AG09309 (cell line): ENCODE measurements at places on chromosomes 7 and 10.
A peak's percentile ranks its signal among the peaks of the same experiment; 100 is the strongest.

GRCh38 chr7:44081266-44081748 lies 1.0 kb downstream of the POLM start:
- DNase-seq = no peak

DNA sequence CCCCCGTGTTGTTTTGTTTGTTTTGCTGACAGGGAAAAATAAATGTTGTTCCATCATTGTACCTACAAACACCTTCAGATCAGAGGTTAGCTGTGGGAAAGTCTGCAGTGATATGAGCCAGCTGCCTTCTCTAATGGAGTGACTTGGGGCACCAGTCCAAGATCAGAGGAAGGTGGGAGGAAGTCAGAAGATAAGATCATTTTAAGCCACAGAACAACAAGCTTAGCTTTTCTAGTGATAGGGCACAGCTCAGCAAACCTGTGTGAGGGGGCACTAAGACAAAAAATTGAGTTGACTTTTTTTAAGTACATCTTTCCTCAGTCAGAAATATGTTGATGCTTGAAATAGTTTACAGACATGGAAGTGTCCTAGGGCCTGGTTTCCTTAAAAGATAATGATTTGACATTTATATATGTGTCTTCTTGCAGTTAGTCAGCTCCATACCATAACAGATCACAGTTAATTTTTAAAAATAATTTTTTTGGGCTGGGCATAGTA lies 240.3 kb upstream of the KAT6B start:
- no peak for DNase-seq

GRCh38 chr7:151114151-151115090 lies 28.1 kb downstream of the AGAP3 start:
- peak; percentile 5 for DNase-seq

DNA sequence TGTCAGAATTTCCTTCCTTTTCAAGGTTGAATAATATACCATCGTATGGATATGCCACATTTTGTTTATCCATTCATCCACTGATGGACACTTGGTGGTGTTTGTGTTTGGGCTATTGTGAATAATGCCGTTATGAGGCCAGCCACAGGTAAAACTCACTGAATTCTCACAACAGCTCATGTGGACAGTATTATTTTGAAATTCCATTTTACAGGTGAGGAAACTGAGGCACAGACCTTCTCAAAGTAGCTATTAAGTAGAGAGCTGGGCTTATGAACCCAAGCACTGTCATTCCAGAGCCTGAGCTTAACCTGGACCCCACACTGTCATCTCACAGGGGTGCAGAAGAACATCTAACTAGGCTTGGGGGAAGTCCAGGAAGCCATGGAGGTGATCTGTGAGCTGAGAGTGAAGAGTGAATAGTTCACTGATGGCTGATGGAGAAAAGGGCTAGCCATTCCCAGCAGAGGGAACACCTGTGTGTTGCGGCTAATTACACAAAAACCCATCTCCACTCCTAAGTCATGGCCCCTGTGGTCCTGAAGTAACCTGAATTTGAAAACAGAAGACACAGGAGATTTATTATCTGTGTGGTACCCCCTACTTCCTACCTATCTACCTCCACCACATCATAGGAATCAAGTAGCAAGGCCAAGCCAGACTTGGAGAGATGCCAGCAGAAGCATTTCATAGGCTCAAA lies 8.7 kb downstream of the INMT start:
- DNase-seq = no peak

GRCh38 chr10:84269162-84269561 lies 24.3 kb downstream of the RGR start:
- no peak for DNase-seq

DNA sequence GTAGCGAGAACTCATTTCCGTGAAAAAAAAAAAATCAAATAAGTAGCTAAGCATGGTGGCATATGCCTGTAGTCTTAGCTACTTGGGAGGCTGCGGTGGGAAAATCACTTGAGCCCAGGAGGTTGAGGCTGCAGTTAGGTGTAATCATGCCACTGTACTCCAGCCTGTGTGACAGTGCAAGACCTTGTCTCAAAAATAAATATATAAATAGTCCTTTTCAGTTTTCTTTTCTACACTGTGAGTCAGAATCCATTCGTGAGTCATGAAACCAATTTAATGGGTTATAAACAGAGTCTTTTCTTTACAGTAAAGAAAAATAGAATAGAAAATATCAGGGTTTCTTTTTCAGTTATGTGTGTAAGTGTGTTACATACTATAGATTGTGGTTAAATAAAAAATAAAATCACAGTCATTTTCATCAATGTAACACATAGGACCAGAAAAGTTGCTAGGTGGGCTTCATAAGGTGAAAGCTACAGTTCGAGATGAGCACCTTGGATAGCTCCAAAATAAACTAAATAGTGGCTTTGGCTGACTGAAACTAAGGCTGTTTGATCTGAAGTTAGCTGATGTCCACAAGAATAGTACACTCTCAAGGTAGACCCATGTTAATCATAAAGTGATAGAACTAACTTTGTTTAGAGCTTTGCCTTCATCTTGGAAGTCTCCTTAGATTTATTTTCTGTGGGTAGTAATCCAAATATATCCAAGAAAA lies 781.1 kb downstream of the GATA3 start:
- DNase-seq = no peak

DNA sequence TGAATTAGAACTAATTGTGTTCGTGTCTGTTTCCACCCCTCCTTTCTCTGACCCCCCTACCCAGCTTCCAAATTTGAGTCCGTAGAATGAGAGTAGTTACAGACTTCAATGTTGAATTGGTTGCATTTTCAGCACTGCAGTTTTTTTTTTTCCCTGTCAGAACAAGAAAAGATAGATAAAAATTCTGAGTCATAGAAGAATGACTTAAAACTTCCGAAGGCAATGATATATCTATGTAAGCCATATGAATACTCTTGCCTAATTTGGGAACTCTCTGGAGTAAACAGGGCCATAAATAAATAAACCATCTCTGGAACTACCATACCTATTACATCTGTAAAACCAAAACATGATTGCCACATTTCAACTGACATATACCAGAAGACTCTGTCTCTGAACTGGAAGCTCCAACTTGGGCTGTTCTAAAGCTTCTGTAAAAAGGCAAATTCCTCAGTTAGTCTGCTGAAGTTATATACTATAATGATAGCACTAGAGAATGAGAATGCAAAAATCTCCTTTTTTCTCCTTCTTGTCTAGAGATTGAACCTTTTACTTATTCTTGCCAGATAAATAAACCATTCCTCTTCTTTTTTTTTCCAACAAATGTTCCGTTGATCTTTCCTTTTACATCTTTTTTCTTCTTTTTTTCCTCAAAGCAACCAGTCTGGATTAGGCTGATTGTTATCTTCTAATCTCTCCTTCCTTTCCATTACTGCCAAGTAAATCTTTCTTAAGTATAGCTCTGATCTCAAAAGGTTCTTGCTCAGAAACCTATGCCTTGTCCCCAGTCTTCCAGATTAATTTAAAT lies 23.5 kb downstream of the VCL start:
- no peak for DNase-seq

DNA sequence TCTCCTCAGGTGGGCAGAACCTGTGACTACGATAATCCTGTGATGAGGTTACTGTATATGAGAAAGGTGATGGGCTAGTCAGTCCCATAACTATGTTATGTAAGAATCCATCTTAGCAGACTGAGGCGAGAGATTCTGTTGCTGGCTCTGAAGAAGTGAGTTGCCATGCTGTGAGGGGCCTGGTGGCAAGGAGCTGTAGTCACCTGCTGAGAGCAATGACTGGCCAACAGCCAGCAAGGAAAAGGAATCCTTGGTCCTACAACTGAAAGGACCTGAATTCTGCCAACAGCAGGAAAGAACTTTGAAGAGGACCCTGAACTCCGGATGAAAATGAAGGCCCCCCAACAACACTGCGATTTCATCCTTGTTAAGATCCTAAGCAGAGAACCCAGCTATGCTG lies 31.0 kb upstream of the DNAJB12 start:
- DNase-seq = no peak

DNA sequence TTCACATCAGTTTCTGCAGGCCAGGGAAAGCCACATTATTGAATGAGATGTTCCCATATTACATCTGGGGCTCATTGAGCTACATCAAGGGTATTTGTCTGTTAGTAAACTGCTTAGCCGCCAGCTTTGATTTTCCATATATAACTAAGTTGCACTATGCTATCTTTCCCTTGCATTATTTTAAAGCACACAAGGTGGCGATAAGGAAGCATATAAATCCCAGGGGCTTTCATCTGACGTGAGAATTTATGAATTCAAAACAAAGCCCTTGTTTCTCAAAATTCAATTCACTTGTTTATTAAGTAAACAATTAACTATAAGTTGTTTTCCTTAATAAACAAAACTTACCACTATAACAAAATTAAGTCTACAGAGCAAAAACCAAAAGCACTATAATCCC lies 334.1 kb upstream of the TPK1 start:
- DNase-seq = no peak

DNA sequence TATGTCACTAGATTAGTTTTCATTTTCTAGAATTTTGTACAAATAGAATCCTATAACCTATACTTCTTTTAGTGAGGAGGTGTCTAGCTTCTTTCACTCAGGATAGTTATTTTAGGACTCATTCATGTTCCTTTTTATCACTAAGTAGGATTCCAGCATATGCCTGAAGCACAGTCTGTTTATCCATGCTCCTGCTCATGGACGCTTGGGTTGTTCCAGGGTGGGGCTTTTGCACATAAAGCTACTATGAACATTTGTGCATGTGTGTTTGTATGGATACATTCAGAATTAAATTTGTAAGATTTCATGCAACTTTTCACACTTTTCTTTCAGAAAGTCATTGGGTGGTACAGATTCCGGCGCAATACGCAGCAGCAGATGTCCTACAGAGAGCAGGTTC lies 24.6 kb downstream of the ABRAXAS2 start:
- no peak for DNase-seq

- DNase-seq = no peak
These were observed 111.3 kb downstream of the FRMD4A start for GRCh38 chr10:14219411-14219810.

- DNase-seq = no peak
These were observed 134.3 kb upstream of the VWC2 start for GRCh38 chr7:49639068-49639593.

GRCh38 chr10:97483506-97483905 lies 14.7 kb downstream of the MMS19 start:
- DNase-seq = no peak

DNA sequence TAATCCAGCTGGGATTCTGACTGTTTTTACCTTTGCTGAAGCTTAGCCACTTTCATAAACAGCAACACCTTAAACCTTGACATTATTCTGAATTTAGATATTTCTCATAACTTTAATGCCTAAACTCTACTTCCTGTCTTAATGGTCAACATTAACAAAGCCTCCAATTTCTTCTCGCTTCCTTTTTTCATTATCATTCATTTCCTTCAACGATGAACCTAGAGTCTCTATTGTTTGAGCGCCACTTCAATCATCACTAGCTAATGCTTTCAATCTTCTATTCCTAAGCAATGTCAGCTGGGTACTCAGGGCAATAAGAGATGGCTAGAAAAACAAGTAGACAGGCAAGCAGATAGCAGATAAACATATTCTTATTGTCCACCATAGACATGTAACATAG lies 96.6 kb upstream of the TMEM196 start:
- DNase-seq = no peak

- DNase-seq = no peak
These were observed 506.9 kb downstream of the RPS24 start for GRCh38 chr10:78540355-78541076.

DNA sequence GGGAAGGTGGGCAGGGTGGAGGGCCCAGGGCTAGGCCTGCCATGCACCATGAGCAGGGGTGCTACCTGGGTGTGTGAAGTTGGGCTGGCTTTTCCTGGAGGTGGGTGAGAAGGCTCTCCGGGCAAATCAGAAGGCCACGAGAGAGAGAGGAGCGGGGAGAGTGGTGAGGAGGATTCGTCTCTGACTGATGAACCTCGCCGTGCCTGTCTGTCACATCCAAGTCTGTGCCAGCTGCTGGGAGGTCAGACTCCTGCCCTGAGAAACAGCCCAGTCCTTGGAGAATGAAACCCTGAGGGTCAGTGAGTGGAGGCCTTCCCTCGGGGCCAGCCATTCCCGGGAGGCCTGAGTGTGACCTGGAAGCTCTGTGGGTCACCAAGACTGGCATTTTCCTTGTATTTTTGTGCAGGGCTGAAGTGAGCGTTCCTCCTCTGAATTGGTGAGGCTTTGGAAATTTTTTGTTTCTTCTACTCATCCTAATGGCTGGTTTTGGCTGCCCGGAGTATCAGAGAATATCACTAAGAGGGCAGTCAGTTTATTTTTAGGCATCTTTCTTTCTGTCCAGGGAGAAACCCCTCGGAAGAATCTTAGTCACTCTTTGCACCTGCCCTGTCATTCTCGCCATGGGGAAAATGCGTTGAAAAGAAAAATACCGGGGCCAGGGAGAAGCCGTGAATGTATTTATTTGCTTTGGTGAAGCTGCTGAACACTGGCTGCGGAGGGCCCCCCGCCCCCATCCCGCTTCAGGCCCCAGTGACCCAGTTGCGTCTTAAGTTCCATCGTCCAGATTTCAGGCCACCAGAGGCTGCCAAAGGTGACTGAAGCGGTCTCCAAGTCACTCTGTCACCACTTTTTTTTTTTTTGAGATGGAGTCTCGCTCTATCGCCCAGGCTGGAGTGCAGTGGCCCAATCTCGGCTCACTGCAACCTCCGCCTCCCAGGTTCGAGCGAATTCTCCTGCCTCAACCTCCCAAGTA lies 6.5 kb upstream of the AP5Z1 start:
- no peak for DNase-seq

DNA sequence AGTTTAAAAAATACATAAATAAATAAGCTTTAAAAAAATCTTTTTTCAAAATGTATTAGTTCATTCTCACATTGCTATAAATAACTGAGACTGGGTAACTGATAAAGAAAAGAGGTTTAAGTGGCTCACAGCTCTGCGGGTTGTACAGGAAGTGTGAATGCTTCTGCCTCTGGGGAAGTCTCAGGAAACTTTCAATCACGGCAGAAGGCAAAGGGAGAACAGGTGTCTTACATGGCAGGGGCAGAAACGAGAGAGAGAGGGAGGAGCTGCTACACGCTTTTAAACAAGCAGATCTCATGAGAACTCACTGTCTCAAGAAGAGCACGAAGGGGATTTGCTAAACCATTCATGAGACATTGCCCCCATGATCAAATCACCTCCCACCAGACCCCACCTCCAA lies 114.6 kb downstream of the DNAJC1 start:
- DNase-seq = no peak

- DNase-seq = no peak
These were observed 333.7 kb downstream of the GFRA1 start for GRCh38 chr10:115939101-115939854.

DNA sequence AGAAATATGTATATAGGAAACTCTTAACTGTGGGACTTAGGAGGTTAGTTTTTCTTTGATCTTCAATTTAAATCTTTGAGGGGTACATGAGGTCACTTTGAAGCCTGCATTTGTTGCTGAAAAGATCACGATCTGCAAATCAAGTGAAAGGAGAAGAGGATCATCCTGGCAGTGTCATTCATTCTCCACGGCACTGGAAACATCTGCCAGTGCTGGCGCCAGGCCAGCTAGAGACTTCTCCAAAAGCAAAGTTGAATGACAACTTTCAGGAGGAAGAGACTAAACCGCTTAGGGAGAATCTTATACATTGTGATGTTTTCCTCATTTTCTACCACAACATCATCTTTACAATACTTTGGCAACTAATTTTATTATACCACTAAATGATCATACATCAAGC lies 42.5 kb downstream of the MRC1 start:
- no peak for DNase-seq

GRCh38 chr10:88386204-88386788 lies 196.8 kb downstream of the RNLS start:
- no peak for DNase-seq

GRCh38 chr10:121526135-121526790 lies 72.0 kb downstream of the FGFR2 start:
- DNase-seq = no peak
